ENCODE measurements at places on chromosomes 7 and 10.
A peak's percentile ranks its signal among the peaks of the same experiment; 100 is the strongest.

DNA sequence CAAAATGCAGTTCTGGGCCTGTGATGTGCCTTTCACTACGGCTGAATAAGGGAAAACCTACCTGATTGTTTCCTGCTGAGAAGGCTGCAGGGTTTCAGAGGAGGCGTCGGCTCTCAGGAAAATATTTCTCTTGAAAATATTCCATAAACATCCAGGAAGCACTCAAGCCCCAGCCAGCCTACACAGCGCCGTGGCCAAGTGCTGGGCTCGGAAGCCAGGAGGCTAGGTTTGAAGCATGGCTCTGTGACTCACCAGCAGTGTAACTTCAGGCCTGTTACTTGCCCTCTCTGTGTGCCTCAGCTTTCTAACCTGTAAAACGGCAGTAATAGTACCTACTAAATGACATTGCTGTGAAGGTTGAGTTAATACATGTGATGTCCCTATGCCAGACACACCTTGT is 399.1 kb downstream of the GATA3 start:
- DNase-seq, result no peak

- DNase-seq, result no peak
These were observed 208.8 kb downstream of the THSD7A start for GRCh38 chr7:11623093-11623678.

DNA sequence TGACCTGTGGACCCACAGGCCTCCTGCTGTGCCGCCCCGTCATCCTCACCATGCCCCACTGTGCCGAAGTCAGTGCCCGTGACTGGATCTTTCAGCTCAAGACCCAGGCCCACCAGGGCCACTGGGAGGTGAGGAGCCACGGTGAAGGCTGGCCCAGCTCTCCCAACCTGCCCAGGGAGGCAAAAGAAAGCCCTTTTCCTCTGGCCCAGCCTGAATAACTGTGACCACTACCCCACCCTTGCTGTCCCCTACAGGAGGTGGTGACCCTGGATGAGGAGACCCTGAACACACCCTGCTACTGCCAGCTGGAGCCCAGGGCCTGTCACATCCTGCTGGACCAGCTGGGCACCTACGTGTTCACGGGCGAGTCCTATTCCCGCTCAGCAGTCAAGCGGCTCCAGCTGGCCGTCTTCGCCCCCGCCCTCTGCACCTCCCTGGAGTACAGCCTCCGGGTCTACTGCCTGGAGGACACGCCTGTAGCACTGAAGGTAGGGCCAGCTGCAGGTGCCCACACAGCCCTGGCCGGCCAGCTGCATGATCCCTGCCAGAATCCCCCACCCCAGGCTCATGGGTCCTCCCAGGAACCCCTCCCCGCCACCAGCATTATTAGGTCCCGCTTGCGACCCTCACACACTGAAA is 25.5 kb upstream of the SLC29A3 start:
- no peak for DNase-seq

- DNase-seq, result no peak
These were observed 120.2 kb upstream of the AMPH start for GRCh38 chr7:38751416-38751815.

DNA sequence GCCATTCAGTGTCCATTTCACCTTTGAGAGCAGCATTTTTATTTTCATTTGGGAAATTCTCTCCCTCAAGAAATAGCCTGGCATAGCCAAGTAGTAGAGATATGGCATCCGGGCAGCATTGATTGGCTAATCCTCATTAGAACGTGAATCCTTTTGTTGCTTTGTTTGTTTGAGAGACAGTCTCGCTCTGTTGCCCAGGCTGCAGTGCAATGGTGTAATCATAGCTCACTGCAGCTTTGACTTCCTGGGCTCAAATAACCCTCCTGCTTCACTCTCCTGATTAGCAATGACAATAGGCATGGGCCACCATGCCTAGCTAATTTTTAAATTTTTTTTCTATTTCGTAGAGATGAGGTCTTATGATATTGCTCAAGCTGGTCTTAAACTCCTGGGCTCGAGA is 1174.9 kb upstream of the AUTS2 start:
- DNase-seq, result no peak

GRCh38 chr7:22577470-22578001 is 77.5 kb upstream of the STEAP1B start:
- peak; percentile 96 for DNase-seq

- DNase-seq, result no peak
These were observed 3.6 kb downstream of the FIGNL1 start for GRCh38 chr7:50446542-50446960.

DNA sequence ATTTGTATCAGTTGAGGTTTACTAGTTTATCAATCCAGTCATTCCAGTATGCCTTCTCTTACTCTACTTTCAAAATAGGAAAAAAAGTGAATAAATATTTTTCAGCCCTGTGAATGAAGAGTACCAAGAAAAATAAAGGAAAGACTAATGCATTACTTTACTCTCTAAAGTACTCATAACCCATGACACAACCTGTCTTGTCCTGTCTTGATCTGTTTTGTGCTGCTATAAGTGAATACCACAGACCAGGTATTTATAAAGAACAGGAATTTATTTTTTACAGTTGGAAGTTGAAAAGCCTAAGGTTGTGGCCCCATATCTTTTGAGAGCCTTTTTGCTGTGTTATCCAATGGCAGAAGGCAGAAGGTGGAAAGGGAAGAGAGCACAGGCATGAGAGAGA is 194.6 kb upstream of the DKK1 start:
- DNase-seq, result no peak

GRCh38 chr10:130858626-130859025 is 452.9 kb downstream of the TCERG1L start:
- no peak for DNase-seq

- no peak for DNase-seq
These were observed 51.3 kb upstream of the FRMD4A start for GRCh38 chr10:14382022-14382421.

DNA sequence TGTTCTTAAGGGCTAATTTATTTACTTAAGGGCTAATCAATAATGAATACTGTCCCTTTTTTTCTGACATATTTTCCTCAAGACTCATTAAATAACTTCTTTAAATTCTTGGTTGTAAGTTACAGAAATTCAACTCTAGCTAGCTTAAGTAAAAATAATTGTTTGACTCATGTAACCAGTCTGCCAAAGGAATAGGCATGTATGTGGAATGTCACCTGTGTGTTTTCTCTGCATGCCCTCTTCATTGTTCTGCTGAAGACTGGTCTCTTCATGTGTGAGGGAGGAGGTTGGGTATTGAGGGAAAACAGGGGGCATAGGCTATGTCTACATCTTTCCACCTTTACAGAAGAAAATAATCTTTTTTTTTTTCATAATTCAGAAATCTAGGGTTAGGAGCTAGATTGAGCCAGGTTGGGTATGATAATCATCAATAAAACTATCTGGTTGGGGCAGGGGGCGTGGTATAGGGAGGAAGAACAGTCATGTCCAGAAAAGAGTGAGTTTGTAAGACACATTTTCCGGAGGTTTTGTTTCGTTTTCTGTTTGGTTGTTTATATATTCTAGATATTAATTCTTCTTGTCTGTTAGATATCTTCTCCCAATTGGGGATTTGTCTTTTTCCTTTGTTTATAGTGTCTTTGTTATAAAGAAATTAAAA is 37.9 kb downstream of the EXOC4 start:
- DNase-seq, result no peak
